Fibroblast of pulmonary artery (primary cell): ENCODE measurements at places on chromosomes 13 and 19.

DNA sequence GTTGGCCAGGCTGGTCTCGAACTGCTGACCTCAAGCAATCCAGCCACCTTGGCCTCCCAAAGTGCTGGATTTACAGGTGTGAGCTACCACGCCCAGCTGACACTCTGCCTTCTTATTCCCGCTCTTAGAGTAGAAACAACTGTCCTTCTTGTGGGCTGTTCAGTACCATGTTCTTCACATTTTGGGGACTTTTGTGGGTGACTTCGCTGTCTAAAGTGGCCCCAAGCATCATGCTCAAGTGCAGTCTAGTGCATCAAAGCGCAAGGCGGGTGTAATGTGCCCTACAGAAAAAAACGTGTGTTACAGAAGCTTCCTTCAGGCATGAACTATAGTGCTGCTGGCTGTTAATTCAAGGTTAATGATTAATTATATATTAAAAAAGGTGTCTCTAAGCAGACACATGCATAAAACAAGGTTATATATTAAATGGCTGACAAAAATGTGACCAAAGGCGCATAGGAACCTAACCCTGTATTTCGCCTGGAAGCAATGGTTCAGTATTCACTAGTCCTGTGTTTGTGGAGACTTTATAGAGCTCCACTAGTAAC is 38.3 kb downstream of the ABCC4 start:
- no peak for DNase-seq

- no peak for DNase-seq
Observed at GRCh38 chr13:31043957-31044356, 111.5 kb downstream of the TEX26 start.

DNA sequence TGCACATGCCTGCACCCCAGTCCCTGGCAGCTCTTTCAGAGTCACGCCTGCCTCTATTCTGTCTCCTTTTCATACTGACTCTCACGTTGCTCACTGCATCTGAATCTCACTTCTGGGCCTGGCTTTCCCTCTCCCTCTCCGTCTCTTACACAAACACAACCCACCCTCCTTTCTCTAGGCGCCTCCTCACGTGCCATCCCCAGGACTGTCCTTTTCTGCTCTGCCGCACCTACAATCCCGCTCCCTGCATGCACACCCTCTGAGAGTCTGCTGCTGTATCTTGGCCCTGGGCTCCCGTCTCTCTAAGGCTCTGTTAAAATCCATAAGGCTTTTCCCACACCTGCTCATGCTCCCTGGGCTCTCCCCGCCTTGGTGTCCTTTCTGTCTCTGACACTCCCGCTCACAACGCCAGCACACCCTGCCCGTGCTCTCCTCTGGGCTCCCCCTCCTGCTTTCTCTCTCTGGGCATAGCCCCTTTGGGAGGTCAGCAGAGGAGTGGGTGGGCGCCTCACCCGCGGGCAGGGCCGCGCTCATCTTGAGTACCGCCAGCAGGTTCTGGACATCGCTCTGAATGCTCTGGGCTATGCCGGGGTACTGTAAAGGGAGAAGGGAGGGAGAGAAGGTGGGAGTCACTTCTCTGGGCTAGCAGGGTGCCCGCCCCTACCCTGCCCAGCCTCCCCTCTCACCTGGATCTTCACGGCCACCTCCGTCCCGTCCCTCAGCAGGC is 12.7 kb upstream of the NUMBL start:
- no peak for DNase-seq

GRCh38 chr19:11737964-11738745 is 591 bp downstream of the ZNF823 start:
- peak; percentile 22 for DNase-seq
